Fibroblast of the aortic adventitia (primary cell): ENCODE measurements at places on chromosomes 2 and 18.

DNA sequence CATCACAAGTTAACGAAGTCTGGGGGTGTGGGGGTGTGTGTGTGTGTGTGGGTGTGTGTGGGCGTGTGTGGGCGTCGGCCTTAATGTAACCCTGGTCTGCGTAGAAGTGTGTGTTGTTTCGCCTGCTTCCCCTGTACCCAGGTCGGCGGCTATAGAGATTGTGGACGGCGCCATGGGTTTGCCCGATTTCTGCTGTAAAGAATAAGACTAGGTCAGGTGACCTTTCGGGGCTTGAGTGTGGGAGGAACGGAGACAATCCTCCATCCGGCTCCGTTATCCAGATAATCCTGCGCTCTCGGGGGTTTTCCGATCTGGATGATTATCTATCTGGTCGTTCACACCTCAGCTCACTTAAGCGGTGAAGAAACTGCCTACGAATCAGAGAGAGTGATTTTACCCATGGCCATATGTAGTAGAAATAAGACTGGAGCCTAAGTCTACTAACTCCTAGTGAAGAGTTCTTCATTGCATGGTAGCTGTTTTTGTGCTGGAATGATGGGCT lies 543 bp downstream of the HADHB start:
- no peak for DNase-seq

DNA sequence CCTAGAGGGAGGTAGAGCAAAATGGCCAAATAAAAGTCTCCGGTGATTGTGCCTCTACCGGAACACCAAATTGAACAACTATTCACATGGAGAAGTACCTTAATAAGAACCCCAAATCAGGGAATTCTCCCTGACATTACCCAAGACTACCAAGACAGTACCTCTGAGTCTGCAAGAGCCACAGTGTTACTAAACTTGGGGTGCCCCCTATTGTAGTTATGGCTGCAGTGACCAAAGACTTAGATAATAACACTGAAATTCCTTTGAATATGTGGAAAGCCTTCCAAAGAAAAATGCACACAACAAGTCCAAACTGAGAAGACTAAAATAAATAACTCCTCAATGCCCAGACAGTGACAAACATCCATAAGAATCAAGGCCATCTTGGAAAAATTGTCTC lies 682.9 kb upstream of the LRRTM1 start:
- no peak for DNase-seq

DNA sequence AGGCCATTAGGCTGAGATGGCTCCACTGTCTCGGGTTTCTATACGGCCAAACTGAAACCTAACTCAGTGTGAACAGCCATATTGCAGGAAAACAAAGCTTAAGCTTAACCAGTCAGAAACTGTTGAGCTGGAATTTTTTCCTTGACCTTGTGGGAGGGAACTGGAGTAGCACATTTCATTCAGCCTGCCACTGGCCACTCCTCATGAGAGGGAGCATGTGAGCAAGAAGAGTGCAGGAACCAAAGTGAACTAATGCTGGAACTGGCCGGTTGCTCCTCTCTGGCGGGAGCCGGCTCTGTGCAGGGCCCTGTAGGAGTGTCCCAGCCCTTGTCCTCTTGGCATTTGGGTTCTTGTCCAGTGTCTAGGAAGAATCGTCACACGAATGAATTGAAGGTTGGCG lies 5.9 kb upstream of the POLE4 start:
- no peak for DNase-seq

- peak; percentile 58 for DNase-seq
Measured at GRCh38 chr18:34122724-34123334, 101.9 kb downstream of the NOL4 start.

DNA sequence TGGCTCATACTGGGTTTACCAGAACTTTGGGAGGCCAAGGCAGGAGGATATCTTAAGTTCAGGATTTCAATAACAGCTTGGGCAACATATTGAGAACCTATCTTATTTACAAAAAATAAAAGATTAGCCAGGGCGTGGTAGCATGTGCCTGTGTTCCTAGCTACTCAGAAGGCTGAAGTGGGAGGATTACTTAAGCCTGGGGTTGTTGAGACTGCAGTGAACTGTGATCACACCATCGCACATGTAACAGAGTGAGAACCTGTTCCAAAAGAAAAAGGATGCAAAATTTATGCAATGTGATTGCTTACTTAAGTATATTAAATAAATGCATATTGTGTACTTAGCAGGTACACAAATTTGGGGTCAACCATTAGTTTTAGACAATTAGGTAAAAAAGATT lies 768.9 kb upstream of the CDH7 start:
- no peak for DNase-seq

GRCh38 chr2:120440521-120441350 lies 94.8 kb downstream of the INHBB start:
- no peak for DNase-seq

DNA sequence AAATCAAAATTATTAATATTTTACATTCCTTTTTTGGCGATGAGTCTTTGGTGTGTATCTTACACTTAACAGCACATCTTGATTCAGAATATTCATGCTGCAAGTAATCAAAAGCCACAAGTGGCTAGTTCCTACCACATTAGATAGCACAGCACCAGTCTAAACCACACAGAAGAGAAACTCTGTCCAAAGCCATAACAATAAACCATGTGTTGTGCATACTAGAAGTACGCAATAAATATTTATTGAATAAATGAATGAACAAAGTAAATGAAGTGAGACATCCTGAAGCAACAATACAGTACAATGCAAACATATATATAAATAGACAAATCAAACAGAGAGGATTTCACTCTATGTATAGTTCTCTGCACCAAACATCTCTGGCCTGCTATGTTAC lies 287.3 kb downstream of the EXOC6B start:
- no peak for DNase-seq
